ENCODE measurements at places on chromosomes 4 and X.

DNA sequence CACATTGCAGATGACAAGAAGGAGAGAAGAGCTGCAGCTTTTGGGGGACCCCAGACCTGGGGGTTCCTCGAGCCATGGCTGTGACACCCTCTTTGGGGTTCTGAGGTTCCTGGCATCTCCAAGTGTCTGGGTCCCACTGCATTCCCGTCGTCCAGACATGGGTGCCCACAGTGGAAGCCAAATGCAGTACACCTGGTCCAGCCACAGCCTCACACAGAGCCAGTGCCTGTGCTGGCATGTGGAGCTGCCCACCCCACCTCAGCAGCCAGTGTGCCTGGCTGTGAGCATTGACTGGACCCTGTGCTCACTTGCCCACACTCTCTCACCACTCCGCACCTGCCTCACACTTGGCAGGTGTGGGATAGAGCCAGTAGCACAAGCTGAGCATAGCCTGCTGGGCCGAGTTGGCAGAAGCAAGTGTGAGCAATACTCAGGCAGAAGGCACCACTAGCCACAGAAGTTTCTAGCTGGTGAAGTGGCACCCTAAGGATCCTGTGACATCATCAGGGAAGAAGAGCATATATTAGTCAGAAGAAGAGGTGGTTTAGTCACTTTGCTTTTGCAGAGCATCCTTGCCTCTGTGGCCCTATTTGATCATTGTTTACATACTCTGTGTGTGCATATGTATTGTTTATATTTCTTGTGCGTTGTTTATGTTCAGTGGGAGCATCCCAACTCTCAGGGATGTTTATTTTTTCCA, 65.0 kb upstream of the MAGEB2 start:
- DNase-seq = no peak

DNA sequence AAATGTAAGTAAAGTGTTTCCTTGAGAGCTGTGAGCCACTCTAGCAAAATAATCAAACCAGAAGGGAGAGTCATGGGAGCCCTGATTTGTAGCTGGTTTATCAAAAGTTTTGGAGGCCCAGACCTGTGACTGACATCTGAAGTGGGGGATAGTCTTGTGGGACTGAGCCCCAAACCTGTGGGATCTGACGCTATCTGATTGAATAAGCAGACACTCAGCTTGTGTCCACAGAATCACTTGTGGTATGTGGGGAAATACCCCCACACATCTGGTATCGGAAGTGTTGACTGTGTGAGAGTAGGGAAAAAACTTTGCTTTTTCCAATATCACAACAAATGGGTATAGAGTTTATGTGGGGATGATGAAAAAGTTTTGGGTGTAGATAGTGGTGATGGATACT, 35.4 kb downstream of the FUNDC1 start:
- no peak for DNase-seq

GRCh38 chr4:76856243-76857073, 41.5 kb downstream of the SOWAHB start:
- peak; percentile 60 for DNase-seq

DNA sequence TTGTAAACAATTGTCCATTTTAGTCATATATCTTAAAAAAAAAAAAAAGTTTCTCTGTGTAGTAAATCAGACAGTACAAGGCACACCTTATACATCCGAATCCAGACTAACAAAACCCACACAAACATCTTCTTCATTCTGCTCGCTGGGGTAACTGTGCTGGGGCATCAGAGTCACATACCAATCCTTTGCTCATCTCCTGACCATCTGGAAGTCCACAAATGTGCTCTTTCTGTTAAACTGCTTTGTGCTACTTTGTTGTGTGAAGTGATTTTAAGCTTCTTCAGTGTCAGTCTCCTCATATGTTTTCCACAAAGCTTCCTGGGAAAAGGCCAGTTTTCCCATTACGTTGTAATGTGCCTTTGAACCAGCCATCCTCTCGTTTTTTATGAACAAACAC, 86.2 kb upstream of the CBR4 start:
- no peak for DNase-seq

- no peak for DNase-seq
Measured at GRCh38 chr4:182320580-182320979, 77.4 kb downstream of the TENM3 start.

DNA sequence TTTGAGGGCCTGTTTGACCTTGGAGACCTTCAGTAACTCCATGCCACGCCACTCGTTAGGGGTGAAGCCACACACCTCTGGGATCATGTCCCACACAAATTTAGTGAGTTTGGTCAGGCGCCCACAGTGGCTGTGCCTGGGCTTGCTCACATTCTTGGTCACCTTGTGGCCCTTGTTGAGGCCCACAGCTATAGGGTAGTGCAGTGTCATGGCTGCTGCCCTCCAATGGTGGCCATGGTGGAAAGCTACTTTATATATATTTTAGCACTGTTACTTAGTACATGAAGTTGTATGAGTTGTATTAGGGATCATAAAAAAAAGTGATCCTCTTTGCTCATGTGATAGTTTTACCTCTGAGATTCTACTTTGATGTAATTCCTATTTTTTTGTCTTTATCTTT, 985 bp upstream of the CXCL11 start:
- no peak for DNase-seq

DNA sequence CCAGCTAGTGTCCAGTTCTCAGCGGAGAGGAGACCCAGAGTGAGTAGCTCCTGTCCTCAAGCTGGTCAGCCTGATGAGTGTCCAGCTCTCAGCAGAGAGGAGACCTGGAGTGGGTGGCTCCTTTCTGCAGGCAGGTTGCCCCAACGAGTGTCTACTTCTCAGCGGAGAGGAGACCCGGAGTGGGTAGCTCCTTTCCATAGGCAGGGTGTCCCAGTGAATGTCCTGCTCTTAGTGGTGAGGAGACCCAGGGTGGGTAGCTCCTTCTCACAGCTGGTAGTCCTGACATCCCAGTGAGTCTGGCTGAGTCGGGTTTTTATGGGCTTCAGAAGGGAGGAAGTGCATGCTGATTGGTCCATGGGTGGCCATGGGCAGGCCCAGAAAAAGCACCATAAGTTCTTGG, 55.7 kb upstream of the NUDT6 start:
- no peak for DNase-seq

GRCh38 chrX:31280580-31280979, 208.7 kb upstream of the FTHL17 start:
- no peak for DNase-seq

DNA sequence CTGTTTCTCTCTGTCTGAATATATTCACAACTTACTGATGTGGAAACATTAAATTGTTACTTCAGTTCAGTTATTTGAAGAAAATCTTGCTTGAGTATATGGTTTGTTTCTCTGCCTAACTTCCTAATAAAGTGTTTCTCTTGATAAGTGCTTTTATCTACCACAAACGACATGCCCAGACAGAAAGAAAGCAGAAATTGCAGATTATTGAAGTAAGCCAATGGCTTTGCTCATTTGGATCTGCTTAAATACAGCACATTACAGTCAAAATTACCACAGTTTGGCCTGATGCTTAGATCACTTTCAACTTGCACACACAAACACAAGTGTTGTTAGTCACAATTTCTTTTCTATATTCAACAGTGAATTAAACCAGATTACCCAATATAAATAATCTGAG, 68.0 kb downstream of the ATOH1 start:
- DNase-seq = no peak

GRCh38 chr4:112321776-112322684, 24.9 kb downstream of the ALPK1 start:
- peak; percentile 50 for DNase-seq

- no peak for DNase-seq
Measured at GRCh38 chr4:57109847-57110639, at the start of gene IGFBP7. IGFBP7 (minus strand) TSS chr4:57110385; CDS start chr4:57110351, 34 bp downstream.

DNA sequence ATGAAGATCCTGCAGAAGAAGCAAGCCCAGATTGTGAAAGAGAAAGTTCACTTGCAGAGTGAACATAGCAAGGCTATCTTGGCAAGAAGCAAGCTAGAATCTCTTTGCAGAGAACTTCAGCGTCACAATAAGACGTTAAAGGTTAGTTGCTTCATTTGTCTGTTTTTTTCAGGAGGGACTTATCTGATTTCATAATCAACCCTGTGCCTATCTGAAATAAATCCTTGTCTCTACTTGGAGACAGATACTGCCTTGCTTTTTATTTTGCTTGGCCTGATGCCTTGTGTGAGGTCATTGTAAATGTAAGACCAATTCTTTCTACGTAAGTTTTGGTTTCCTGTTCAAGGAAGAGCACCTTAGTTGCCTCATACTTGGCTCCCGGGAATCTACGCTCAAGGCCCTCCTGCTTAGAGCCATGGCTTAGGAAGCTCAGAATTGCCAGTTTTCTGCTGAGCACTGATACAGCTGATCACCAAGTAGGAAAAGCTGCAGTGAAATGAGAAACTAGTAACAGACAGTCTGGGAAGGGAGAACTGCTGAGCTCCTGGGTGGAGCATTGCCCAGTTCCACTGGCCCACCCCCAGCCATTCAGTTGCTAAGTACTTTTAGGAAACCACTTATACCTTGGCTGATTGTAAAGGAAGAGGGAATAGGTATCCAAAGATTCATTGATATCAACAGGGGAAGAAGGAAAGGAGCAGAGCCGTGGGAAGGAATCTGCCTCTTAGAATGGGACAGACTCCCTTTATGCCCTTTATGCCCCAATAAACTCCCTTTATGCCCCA, 41.8 kb downstream of the RBBP7 start:
- peak; percentile 77 for DNase-seq

DNA sequence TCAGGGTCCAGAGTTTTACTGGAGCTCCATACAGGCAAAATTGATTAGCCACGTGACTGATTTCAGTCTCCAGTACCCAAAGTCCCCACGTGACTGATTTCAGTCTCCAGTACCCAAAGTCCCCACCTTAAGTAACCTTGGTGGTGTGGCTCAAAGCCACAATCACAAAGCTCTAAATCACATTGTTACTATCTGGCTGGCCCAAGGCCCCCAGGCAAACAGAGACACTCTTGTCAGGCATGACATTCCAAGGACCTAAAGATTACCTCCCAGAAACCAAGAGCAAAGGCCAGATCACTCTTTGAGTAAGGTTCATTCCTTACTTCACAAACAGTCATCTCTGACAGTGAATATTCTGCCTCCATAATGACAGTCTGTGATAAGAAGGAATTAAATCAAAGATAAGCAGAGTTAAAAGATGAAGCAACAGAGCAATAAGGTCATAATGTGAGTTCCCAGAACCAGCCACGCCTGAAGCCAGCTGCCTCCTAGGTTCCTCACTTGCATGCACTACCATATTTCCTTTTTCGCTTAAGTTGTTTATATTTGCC, 78.5 kb downstream of the ANXA3 start:
- no peak for DNase-seq

- DNase-seq = peak; percentile 68
Measured at GRCh38 chr4:74038425-74039314, at the start of gene CXCL3. CXCL3 (minus strand) TSS chr4:74038689; CDS start chr4:74038611, 78 bp downstream.

- DNase-seq = no peak
Measured at GRCh38 chrX:141439651-141440050, 144.9 kb downstream of the SPANXA1 start.

DNA sequence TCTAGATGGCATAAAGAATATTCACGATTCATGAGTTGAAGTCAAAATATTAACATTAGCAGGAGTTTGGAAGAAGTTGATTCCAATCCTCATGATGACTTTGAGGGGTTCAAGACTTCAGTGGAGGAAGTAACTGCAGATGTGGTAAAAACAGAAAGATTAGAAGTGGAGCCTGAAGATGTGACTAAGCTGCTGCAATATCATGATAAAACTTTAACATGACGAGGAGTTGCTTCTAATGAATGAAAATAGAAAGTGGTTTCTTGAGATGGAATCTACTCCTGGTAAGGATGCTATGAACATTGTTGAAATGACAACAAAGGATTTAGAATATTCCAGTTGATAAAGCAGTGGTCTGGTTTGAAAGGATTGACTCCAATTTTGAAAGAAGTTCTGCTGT, 70.1 kb upstream of the TMLHE start:
- DNase-seq = no peak

DNA sequence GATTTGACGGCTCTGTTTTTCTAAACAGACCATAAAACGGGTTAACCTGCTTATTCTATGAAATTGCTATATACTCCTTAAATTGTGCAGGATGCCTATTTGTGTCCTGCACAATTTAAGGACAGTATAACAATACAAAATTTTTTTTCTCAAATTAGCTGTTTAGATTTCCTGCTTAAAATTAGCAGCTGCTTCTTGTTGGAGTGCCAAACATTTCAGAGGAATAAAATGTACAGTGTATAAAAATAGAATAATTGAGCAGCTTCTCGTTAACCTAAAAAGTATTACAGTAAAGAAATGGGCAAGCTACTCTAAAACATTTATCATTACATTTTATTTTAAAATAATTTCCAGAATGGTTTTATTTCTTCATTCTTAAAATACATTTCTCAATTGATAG, 100.5 kb downstream of the PPA2 start:
- DNase-seq = no peak

DNA sequence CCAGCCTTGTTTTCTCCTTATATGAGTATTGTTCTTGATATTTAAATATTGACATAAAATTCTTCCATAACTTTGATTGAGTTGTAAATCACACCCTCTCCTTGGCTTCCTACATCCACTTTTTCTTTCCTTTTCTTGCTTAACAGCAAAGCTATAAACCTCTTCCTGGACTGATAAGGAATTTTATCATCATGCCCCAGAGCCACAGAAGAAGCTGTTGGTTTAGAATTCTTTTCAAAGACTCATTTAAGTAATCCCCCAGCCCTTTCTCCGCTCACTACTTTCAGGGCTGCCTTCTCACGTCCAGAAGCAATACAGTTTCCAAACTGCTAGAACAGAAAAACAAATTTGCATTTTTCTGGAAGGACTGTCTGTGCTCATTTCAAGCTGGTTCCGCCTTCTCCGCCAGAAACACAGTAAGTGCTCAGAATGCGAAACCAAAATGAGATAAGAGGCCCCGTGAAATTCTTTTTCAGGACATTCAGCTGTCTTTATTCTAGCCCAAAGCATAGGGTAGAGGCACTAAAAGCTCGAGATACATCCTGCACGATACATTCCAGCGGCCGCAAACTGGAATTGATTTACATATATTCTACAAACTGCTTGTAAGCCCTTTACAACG, 849 bp downstream of the MID1 start:
- no peak for DNase-seq

GRCh38 chrX:48530736-48531135, 8.8 kb upstream of the TBC1D25 start:
- no peak for DNase-seq

- peak; percentile 42 for DNase-seq
Measured at GRCh38 chrX:2691543-2692220, 587 bp downstream of the CD99 start.

- DNase-seq = peak; percentile 63
Measured at GRCh38 chr4:57048590-57049304, 61.4 kb downstream of the IGFBP7 start.

DNA sequence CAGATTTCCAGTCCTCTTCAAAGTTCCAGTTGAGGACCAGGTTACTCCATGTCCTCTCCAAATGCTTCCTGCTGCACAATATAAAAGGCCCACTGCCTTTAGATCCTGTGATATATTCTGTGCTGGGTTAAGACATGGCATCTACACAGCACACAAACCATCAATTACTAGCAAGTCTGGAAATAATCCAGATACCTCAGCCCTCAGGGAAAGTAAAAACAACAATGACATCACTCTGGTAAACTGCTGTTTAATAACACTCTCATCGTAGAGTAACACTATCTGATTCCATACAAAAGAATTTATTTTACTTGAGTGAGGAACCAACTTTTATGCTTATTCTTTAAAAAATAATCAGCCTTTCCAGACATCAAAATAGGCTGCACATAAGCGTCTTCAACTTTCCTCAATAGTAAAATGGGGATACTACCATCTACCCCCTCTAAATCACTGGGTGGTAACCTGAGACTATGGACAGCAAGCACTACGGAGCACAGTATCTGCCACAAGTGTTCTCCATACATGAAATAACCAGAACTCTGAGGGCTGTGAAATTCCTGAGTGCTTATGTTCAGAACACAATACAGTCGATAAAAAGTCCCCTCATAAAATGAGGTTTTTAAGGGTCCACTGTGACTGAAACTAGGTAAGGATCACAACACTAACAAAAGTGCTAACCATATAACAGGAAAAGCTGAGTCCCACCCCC, 53.4 kb downstream of the ABCG2 start:
- DNase-seq = peak; percentile 66
